Activated naive CD4-positive, alpha-beta T cell treated with anti-CD3 and anti-CD28 coated beads, Interleukin-2, amount 10 ng/mL, durations not matched to agents 7 days and 5 days (primary cell): ENCODE measurements at places on chromosomes 6 and 20.

DNA sequence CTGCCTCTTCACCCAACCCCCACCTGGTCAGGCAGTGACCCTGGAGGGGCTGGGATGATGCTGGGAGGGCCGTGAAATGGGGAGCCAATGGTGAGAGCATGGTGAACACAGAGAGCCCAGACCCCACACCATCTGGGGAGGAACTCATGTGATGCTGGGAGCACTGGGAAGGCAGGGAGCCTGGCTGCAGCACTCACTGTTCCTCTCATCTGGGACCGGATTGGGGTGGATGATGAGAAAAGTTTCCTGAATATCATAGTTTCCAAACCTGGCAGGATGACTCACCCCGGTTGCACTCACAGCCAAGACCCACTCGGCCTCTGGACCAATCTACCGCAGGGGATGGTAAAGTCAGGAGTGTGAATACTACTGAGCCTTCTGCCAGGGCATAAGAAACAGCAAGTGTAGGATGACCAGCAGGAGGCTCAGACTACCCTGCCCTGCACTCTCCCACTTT, 21.8 kb downstream of the ULBP1 start:
- DNase-seq, result no peak

DNA sequence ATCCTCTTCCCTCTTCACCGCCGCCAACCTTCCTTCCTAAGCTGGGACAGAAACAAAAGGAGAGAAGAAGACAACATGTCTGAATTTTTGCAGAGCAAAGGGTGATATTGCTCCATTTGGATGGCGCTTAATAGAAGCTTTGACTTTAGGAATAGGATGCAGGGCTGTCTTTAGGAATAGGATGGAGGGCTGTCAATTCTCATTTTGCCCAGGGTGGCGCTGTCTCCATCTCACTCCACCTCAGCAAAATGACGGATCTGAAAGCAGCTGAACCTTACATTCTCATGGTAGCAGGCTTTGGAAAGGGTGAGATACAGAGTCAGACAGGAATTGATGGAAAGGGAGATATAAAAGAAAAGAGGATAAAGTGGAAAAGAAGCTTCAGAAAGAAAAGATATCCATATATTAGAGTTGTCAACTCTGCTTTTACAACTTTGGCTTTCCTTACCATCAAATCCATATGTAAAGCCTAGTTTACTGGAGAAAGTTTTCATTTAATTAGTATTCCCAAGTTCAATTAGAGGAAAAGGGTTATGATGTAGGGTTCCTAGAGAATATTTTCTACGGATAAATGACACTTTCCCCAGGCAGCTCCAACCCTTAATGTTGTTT, 2.4 kb downstream of the MTCL3 start:
- peak; percentile 60 for DNase-seq

DNA sequence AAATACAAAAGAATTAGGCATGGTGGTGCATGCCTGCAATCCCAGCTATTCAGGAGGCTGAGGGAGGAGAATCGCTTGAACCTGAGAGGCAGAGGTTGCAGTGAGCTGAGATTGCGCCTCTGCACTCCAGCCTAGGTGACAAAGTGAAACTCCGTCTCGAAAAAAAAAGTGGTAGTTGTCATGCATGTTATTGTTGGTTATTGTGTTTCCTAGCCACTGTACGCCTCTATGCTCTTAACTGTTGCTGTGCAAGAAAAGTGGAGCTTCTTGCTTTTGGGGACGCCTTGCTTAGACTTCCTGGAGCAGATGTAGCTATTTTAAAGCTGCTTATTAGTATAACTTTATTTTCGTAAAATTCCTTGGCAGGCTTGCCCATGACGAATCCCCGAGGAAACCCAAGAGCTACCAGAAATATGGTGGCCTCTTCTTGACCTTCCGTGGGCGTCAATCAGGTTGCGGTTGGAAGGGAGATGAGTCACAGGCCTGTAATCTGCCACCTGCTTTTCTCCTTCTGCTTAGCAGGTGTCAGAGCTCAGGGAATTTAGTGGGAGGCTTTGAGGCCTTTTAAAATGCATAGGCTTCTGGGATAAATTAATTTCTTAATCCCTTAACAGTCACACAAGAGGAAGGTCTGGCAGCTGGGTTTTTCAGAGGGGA, 17.3 kb downstream of the GABRR2 start:
- peak; percentile 72 for DNase-seq

DNA sequence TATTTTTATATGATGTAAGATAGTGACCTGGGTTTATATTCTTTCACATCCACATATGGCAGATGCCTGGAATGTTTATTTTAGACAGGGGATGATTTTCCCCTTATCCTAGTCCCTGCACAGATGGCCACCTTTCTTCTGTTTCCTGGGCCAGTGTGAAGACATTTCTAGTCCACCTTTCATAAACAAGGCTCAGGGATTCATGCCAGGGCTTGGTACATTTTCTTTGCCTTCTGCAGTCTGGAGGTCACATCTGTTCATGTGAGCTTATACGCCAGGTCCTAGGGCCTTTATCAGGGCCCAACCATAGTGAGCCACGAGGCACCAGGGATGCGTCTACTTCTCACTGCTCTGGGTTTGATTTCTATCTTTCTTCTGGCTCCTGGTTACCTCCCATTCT, 38.0 kb upstream of the ERVFRD-1 start:
- DNase-seq, result no peak

DNA sequence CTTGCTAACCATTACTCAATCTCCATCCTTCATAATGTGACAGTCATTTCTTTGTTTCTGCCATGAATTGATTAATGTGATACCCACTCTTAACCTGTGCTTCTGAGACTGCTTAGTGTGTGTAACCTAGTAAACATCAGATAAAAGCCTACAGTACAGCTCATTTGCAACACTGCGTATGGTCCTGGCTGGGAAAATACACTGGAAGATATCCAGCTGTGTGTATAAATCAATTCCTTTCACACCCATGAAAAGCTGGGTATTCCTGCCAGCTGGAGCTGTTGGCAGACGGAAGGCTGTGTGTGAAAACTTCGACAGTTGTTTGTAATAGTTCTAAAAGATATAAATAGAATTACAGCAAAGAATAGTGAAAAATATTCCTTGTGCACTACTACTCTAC, 509.2 kb downstream of the FRK start:
- DNase-seq, result no peak

GRCh38 chr6:157456524-157456829, 75.5 kb downstream of the ZDHHC14 start:
- DNase-seq, result peak; percentile 49

GRCh38 chr20:31641391-31641790, 3.7 kb downstream of the COX4I2 start:
- no peak for DNase-seq

DNA sequence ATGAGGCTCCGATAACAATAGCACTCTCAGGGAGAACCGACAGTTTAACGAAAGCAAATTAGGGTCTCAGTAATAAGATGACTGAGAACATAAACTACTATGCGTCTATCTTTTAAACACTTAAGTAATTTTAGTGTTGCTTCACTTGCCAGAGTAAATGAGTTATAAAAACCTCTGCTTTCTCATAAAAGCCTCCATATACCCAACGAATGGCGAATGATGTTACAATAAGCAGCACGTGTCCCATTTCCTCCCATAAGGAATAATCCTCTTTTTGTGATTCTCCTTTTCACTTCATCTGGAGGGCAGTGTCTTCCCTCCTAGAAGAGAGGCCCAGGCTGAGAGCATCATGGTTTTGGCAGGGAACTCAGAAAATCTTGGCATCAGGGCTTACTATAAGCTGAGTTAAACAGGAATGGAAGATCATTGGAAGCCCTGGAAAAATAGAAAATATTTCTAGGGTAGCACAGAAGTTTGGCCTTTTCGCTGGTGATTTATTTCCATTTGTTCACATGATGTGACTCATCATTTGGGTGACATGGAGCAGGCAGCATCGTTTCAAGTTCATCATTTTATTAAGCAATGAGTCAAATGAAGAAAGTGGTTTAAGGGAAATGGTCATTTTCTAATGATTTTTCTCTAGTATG, 255.4 kb downstream of the ATXN1 start:
- DNase-seq, result no peak

DNA sequence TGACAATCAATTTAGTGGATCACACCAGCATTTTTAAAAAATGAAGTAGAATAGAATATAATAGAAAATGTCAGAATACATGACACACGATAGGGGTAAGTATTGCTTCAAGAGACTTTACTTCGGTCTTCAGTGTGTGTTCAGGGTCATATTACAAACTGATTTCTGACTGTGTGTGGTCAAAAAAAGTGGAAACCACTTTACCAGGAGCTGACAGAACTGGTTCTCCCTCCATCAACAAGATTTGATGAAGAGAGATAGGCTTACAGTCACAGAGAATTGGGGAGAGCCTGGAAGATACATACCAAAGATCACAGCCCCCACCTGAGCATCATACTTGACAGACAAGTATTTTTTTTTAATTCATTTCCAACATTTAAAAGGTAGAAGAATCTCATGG, 21.7 kb downstream of the ARMC2 start:
- DNase-seq, result no peak

DNA sequence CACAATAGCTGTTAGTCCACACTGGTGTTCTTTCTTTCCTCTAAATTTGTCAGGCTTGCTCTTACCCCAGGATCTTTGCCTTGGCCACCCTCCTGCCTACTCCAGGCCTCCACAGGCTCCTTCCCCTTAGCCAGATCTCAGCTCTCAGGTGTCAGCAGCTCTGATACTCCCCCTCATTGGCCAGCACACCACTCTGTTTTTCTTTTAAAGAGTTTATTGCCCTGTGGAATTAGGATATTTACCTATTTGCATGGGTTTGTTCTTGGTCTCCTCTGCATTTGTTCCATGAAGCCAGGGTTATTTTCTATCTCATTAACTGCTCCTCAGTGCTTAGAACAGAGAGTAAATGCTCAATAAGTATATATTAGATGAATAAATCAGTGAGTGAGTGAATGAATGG, 36.8 kb downstream of the GCNT2 start:
- no peak for DNase-seq

GRCh38 chr6:14996892-14997291, 249.0 kb upstream of the JARID2 start:
- DNase-seq, result no peak

DNA sequence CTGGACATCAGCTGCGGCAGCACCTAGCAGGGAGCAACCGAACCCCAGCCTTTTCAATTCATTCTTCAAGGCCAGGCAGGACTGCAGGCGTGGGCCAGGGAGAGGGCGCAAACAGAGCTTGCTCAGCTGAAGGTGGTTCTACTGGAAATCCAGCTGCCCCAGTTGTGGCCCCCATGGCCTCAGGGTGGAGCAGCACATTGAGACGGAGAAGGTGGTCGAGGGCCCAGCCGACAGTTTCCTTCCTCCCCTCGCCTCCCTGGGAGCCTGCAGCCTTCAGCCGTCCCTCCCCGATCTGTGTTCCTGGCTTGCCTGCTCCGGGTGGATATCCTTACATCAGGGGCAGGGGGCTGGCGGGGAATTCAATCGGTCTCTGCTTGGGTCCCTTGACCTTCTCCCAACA, 217.8 kb downstream of the ANKRD60 start:
- no peak for DNase-seq

DNA sequence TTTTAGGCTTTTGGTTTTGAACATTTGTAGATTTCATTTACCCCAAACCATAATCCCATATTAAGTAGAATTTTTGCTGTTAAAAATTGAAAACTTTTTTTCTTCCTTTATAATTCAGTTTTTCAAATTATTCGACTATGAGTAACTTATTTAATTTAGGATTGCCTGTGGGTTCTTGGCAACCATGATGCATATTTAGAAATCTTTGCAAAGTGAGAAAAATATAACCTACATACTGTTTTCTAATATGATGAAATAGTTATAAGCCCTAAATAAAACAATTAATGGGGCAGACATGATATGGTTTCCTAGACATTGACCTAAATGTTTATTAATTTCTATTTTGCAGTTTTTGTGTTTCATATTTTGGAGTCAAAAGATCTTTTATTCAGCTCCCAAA, 23.6 kb downstream of the NEDD9 start:
- DNase-seq, result no peak

DNA sequence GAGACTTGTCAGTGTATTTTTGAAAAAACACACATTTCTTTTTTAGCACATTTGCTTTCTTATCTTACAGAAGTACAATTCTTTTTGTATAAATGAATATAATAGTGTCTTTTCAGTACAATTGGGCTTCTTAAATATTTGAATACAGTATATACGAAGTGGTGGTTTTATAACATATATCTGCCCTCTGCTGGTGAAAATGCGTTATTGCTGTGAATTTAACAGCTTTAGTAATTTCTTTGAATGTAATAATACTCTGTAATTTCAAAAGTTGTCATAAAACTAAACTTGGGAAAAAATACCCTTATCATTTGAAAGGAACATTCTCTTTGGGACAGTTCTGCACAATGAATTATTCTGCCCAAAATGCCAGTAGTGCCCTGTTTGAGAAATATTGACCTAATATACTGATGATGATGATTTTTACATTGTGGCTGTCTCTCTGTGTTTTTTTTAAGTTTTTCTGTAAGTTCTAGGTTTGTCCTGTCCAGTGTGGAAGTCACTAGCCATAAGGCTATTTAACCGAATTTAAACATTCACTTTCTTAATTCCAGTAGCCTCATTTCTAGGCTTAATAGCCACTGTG, 19.0 kb downstream of the SMAP1 start:
- DNase-seq, result no peak

DNA sequence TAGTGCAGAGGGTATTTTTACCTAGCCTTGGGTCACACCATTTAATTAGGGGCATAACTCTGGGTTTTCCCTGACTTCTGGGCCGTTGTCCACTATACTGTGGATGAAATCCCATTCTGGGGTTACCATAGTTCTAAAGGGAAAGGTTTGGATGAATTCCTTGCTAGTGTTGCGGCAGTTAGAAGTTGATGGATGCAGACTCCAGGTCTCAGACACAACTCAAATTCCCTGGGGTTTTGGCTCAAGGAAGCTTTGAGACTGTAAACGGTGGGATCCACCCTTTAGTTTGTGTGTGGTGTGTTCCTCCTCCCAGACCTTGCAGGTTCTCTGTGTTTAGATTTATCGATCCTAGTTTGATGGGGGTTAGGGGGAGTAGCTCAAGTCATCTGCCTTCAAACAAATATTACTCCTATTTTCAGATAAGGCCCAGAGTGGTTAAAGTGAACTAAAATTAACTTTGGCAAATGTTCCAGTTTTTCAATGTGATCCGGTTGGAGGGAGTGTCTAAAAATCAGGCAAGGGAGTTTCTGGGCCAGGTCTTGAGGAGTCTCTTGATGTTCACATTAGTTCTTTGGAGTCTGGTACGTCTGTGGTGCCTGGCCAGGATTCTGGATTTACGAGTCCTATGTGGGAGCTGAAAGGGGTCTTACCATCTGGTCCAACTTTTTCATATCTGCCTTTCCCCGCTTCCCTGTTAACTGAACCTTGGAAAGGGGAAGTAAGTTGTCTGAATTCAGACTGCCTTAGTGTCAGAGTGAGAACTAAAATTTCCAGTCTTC, 1.5 kb downstream of the RALY start:
- DNase-seq, result no peak

DNA sequence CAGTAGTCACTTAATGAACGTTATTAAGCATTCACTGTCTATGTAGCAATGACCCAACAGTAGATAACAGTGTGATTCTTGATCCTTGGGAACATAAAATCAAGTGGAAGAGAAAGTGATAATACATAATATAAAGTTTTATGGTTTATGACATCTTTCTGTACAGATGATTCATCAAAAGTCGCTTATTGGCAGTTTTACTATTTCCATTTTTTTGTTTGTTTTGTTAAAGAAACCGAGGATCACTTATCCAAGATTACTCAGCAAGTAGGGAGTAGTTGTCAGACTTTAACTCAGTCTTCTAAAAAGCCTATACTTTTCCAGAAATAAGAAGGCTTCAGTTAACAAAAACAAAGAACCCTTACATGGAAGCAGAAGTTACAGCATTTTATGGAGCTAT, 260.8 kb downstream of the ZFAND3 start:
- DNase-seq, result no peak

GRCh38 chr6:117298941-117299340, 33.6 kb downstream of the VGLL2 start:
- DNase-seq, result no peak
